ENCODE measurements at places on chromosomes 1 and 21.

- no peak for DNase-seq
These were observed 211.6 kb upstream of the KIAA0040 start for GRCh38 chr1:175404177-175404576.

- DNase-seq: no peak
These were observed 163.0 kb upstream of the RNPC3 start for GRCh38 chr1:103362348-103363007.

DNA sequence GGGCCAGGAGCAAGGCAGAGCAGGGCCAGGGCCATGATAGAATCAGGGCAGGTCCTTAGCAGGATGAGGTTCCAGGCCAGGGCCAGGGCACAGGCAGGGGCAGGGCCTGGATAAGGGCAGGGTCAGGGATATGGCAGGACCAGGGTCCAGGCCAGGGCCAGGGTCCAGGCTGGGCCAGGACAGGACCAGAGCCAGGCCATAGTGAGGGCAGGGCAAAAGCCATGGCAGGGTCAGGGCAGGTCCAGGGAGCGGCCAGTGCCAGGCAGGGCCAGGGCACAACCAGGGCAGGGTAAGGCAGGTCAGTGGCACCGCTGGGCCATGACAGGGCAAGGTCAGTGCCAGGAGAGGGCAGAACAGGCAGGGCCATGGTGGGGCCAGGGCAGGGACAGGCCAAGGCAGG, 152.2 kb downstream of the LIPI start:
- DNase-seq: no peak

DNA sequence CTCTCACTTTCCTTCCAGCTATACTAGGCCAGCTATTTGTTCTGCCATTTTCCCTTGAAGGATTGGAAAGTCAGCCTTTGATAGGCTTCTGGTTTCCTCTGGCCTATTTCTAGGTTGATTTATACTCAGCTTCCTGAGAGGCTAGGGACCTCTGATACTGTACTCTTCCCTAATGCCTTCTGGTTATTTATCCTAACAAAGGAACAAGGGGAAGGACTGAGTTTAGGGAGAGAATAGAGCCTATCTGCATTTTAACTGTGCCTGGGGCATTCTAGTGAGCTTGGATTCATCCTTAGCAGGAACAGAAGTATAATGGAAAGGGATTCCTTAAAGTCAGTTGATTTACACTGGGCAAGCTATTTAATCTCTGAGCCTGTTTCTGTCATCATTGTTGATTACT, 11.8 kb upstream of the TMEM39B start:
- no peak for DNase-seq

- no peak for DNase-seq
These were observed 25.1 kb downstream of the KRTAP10-1 start for GRCh38 chr21:44514746-44515358.

GRCh38 chr1:67110352-67110751, 24.4 kb downstream of the C1orf141 start:
- no peak for DNase-seq

GRCh38 chr1:107840725-107841124, 124.3 kb downstream of the VAV3 start:
- no peak for DNase-seq

DNA sequence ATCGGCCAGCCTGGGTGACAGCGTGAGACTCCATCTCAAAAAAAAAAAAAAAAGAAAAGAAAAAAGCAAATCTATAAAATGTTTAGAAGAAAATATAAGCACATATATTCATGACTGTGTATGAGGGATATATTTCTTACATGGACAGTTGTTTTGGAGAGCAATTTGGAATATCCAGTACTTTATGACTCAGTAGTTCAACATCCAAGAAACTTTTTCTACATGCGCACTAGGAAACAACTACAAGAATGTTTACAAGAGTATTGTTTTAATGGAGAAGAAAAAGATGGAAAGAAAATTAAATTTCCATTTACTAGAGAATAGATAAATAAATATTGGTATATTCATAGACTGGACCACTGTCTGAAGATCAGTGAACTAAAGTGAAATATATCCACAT, 77.5 kb downstream of the MAST2 start:
- no peak for DNase-seq

GRCh38 chr1:163537809-163538208, 216.1 kb downstream of the NUF2 start:
- no peak for DNase-seq

DNA sequence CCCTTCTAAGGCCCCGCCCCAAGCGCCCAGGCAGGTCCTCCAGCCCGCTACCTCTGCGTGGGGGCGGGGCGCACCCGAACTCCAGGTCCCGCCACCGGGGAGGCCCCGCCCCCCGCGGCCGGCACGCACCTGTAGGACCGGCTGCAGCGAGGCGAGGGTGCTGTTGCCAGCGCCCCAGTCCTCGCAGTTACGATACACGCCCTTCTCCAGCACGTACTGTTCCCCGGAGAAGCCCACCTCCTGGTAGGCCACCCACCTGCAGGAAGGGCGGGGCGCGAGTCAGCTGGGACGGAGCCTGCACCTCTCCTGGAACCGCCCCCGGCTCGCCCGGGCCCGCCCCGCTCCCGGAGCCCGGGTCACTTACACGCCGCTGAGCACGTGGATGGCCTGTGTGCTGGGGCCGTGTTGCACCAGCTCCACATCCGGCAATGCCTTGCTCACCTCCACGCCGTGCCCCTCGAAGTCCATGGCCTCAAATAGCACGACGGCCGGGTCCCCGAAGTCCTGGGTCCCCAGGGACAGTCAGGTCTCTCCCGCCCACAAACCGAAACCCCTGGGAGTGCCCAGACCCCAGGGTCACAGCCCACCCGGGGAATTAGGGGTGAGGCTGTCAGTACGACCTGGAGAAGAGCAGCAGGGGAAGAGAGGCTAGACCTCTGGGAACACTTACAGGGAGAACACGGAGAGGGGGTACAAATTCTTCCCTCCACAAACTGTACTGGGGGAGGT, 17.3 kb downstream of the CRYBG2 start:
- no peak for DNase-seq

DNA sequence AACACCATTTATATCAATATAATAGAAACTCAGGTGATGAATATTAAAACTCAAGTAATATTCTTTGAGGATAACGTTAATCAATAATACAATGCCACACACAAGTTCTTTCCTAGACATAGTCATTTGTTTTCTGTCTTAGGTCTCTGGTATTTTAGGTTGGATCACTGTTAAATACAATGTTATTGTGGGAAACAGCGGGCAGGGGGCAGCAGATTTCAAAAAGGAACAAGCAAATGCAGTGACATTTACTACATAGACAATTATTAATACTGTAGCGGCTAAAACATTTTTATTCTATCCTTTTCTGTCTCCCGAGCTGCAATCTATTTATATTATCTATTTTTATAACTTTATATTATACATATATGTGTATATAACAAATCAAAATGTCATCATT, 186.4 kb upstream of the ZNHIT6 start:
- DNase-seq: no peak

DNA sequence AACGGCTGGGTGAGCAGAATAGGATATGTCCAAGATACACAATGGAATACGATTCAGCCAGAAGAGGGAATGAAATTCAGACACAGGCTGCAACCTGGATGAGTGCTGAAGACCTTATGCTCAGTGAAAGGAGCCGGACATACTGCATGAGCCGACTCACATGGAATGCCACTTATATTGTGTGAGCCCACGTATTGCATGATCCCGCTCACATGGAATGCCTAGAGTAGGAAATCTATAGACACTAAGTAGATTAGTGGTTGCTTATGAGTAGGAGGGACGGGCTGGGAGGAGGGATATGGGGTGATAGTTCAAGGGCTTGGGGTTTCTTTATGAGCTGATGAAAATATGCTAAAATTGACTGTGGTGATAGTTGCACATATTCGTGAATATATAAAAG, 26.8 kb downstream of the TMPRSS2 start:
- no peak for DNase-seq

- DNase-seq: no peak
These were observed 255.2 kb downstream of the COL11A1 start for GRCh38 chr1:102853136-102853535.

DNA sequence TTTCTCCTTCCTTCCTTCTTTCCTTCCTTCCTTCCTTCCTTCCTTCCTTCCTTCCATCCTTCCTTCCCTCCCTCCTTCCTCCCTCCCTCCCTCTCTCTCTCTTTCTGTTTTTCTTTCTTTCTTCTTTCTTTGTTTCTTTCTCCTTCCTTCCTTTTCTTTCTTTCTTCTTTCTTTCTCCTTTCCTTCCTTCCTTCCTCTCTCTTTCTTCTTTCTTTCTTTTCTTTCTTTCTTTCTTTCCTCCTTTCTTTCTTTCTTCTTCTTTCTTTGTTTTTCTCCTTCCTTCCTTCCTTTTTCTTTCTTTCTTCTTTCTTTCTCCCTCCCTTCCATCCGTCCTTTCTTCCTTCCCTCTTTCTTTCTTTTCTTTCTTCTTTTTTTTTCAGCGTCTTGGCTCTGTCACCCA, 18.1 kb upstream of the IL19 start:
- DNase-seq: no peak

- DNase-seq: no peak
These were observed 663 bp downstream of the ATP13A2 start for GRCh38 chr1:17011092-17011438.

DNA sequence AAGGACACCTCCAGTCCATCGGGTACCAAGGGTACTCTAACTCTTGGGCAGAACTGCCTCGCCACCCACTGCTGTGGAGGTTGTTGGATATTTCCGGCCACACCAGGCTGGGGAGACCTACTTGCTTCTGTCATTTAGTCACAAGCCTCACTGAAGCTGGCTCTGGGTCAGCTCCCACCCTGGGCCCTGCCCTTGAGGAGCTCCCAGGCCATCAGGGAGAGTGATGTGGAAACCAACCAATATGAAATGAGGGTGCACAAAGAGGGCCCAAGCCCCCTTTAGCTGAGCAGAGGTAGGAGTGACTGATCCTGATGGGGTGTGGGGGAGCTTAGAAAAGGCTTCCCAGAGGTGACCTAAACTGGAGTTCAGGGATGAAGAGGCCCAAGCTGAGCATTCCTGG, 19.6 kb downstream of the PARS2 start:
- no peak for DNase-seq

GRCh38 chr1:53999920-54000319, 18.1 kb downstream of the LDLRAD1 start:
- no peak for DNase-seq

GRCh38 chr1:83705091-83705490, 293.8 kb downstream of the TTLL7 start:
- DNase-seq: no peak

DNA sequence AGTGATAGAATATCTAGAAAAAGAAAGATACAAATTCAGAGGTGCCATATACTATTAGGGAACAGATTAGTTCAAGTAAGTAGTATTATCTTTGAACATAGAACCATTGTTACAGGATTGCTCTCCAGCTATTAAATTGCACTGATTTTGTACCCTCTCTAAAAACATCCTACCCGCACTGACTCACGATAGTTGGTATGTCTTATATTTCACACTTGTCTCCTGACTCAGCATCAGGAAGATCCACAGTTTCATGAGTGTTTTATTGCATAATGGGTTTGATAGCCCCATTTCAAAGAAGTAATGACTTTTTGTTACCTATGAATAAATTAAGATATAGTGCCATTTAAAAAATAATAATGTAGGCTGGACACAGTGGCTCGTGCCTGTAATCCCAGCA, 6.0 kb downstream of the TATDN3 start:
- no peak for DNase-seq

GRCh38 chr1:159854116-159854692, 8.3 kb downstream of the VSIG8 start:
- no peak for DNase-seq

- no peak for DNase-seq
These were observed 79.8 kb downstream of the USP1 start for GRCh38 chr1:62516600-62516999.

DNA sequence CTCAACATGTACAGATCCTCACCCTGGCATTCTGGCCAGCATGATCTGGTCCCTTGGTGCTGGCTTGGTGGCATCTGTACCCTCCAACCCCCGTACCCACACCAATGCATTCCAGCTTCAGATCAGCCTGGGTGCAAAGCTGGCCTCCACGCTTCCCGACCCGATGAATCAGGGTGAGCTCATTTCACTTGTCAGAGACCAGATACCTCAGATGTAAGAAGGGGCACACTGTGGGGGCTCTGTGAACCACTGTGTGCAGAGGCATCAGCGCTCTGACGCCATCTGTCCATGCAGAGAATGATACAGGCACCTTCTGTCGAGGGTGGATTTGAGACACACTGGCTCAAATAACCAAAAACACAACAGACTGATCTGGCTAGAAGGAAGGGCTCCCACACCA, 76.6 kb downstream of the DMRTB1 start:
- no peak for DNase-seq

DNA sequence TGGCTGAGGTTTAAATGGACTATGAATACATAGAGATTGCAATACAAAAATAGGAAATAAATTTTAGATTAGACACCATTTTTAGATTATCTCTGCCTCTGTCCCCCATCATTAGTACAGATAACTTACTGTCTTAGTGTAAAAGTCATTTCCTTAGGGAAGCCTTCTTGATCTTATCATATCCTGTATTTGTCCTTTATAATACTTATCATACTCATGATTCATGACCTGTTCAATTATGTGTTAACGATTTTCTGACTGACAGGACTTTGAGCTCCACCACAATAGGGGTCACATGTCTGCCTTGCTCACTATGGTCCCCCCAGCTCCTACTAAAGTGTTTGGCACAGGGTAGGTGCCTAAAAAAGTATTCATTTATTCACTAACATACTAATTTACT, 14.6 kb downstream of the TEX38 start:
- no peak for DNase-seq

GRCh38 chr1:47752559-47752958, 244.6 kb downstream of the TRABD2B start:
- no peak for DNase-seq

GRCh38 chr1:59397139-59397858, 100.4 kb downstream of the FGGY start:
- DNase-seq: no peak

- no peak for DNase-seq
These were observed 73.9 kb downstream of the RAP1GAP start for GRCh38 chr1:21594935-21595897.

DNA sequence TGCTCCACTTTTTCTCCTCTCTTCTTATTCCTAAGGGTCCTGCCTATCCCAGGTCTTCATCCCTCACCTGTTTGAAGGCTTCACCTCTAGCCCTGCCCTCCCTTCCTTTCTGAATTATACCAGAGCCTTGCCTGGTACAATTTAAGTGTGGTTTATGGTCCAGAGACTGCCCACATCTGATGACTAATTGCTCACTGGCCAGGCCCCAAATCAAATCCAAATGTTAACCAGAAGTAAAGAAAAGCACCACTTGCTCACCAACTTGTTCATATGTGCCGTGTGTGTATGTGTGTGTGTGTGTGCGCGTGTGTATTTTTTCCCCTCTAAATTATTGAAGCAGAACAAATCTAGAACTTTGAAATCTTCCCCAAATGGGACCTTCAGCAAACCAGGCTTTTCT, 26.4 kb downstream of the MYOM3 start:
- no peak for DNase-seq

DNA sequence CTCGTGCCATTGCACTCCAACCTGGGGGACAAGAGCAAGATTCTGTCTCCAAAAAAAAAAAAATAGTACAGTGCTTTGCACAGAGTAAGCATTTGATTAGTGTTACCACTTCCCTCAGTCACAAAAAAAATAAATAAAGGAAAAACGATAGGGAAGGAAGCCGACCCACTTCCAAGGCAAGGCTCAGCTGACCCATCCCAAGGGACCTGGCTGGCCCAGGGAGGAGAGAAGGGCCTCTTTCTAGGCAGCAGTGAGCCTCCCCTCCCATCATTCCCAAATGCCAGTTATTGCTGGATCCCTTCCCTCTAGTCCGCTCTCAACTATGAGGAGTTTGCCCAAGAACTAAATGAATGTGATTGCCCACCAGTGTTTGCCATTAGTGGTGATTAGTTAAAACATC, 77.8 kb downstream of the TMEM53 start:
- no peak for DNase-seq
